ENCODE measurements at places on chromosomes 5 and 9.

DNA sequence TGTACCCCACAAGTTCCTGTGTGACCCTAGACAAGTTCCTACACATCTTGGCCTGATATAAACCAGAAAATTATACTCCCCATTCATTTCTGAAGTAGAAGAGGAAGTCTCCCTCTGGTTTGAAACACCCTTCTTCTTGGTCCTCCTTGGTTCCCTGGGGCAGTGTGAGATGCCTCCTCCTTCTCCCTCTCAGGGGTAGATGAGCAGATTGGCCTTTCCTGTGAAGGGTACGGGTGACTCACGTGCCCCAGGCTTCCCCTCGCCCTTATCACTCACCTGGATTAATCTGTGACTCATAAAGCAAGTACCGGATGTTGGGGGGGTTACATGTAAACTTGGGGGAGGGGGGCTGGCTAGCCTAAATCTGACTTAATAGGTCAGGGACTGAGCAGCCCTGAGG, 11.1 kb upstream of the AQP3 start:
- DNase-seq: no peak

GRCh38 chr9:112694706-112695555, 23.0 kb downstream of the INIP start:
- DNase-seq: no peak

- DNase-seq: no peak
Observed at GRCh38 chr5:14706615-14707021, 42.1 kb downstream of the OTULIN start.

DNA sequence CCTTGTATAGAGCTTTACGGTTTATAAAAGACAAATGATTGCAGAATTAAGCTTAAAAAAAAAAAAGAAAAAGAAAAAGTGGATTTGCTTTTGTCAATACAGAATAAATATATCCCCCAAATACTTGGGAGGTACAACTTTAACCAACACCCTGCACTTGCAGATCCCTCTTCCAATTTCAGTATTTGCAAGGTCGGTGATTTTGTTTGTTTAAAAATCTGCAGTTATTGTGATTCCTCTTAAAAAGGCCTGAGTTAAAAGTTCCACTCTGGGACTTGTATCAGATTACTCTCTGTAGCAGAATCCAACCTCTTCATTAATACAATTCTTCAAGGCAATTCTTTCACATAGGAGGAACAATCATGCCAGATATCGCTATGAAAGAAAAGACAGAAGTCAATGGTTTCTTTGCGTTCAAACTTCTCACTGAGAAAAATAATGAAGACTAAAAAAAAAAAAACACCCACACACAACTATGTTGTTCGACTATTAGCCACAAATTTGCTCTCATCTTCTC, 400.9 kb downstream of the EBF1 start:
- no peak for DNase-seq

- DNase-seq: no peak
Observed at GRCh38 chr9:104775976-104776375, 12.0 kb downstream of the NIPSNAP3B start.

DNA sequence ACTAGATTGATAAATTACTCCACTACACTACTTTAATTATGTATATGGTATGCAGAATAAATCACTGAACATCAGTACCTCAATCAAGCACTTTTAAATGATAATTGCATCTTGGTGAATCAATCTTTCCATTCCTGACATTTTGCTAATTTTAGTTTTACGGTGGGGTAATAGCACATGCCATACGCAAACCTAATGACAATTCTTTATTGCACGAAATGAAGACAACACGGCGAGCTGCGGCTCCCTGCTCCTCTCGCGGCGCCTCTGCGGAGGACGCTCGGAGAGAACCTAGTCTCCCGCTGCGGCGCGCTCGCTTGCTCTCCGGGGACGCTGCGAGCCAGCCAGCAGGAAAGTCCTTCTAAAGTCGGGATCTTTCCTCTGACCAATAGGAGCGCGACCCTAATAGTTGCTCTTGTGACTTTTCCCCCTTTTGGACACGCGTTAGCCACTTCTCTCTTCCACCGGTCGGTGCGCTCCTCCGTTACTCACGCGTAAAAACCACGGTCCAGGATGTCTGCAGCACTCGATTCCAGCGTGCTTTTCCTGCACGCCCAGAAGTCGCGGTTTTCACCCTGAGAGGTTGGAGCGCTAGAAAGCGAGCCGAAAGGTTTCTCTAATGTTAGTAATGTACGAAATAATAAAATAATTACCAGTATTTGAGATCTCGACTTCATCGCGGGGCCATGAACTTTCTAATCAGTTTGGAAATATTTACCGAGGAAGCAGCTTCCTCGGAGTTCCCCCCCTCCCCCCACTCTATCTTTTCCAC, 1.0 kb upstream of the MEF2C start:
- DNase-seq: no peak

DNA sequence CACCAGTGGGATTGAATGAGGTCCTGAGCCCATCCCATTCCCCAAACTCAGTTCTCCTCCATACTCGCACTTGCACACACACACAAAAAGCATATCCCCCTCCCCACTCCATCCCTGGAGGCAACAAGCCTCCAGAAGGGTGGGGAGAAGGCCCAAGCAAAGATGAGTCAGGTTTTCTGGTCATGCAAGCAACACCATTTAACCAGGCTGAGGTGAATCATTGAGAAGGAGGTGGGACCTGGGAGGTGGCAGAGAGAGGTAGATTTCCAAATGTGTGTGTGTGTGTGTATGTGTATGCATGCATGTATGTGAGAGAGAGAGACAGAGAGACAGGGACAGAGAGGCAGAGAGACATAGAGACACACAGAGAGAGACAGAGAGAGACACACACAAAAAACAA, 185.2 kb upstream of the TRIM32 start:
- DNase-seq: no peak

DNA sequence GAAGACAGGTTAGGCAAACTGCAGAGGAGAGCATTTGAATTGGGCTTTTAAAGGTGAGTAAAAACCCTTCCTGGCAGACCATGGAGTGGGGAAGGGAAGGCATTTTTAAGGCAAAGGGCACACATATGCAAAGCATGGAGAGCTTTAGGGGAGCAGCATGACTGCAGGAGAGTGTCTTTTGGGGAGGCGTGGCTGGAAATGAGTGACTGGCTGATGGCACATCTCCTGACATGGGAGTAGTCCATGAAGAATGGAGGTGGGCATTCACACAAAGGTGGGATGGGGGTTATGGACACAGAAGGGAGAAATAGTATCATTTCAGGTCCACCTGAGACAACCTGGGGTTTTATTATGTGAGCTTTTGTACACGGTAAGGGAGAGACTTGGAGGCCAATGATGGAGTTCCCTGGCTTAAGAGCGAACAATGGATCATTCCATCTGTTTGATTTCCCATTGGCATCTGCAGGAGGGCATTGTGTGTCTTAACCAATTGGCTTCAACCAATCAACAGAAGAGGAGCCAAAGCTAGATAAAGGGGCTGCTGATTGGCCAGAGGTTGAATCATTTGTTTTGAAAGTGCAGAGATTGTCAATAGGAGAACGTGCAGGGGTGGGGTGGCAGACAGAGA, 2.1 kb downstream of the NSG2 start:
- DNase-seq: no peak

DNA sequence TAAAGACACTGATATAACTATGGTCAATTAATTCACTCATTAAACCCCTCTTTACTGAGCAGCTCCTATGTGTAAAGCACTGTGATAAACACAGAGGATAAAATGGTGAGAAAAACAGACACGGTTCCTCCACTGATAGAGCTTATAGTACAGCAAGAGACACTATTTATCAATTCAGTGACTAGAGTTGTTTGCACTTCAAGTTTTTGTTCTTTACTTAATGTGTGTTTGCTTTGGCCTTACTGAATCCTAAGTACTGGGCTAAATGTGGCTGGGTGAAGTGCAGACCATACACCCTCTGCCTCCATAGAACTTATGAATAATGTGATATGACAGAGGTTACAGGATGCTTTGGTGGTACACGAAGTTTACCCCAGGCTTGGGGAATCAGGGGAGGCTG, 80.1 kb upstream of the ITGA1 start:
- no peak for DNase-seq

DNA sequence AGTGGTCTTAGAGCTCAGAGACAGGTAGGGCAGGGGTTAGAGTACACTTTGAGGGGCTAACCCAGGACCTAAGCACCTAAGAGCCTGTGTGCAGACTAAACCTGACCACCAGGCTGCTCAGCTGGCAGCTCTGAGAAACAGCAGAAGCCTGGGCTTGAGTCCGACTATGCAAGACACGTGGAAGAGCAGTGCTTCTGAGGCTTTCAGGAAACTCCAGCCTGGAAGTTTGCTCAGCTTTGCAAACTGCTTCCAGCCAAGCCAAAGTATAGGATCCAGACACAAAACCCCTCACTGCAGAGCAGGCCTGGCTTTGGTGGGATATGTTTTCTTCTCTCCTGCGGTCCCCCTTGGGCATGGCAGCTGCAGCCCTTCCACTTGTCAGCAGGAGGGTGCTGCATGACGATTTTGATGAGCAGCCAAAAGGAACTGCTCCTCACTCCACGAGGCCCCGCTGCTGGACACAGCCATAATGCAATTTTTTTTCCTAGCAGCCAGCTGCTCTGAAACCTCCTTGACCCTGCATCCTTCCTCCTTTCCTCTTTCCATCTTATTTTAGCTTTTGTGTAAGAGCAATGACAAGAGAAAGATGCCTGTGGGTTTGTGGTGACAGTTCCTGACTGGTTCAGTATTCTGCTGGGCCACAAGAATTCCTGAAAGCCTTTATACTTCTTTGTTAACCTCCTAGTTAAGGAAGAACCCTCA, 123.1 kb downstream of the LIFR start:
- DNase-seq: no peak

GRCh38 chr5:26681861-26682260, 356.5 kb downstream of the CDH9 start:
- no peak for DNase-seq

DNA sequence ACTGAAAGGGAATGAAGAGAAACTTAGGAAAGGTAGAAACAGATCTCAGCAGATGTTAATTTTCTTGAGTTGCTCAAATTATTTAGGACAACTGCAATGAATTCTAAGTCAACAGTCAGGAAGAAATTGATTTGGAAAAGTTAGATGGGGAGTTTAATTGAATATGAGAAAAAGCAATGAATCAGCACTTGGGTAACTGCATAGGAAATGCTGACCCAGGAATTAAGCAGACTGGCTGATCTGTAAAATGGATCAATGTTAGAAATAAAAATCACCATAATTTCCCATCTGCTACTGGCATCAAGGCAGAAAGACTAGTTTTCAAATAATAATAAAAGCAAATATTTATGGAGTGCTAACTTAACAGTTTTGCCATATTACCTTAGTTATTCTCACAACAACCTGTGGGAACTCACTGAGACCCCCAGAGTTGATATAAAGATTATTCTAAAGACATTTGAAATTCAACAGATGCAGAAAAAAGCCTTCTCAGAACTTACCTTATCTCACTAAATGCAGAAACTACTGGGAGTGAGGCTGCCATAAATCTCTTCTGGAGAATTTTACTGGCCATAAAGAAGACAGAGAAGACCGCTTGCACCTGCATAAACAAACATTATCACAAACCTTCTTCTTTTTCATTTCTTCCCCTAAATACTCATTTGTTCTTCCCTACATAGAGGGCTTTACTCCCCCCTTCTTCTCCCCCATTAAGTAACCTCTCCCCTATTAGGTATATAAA, 22.8 kb upstream of the SLC12A2 start:
- no peak for DNase-seq

DNA sequence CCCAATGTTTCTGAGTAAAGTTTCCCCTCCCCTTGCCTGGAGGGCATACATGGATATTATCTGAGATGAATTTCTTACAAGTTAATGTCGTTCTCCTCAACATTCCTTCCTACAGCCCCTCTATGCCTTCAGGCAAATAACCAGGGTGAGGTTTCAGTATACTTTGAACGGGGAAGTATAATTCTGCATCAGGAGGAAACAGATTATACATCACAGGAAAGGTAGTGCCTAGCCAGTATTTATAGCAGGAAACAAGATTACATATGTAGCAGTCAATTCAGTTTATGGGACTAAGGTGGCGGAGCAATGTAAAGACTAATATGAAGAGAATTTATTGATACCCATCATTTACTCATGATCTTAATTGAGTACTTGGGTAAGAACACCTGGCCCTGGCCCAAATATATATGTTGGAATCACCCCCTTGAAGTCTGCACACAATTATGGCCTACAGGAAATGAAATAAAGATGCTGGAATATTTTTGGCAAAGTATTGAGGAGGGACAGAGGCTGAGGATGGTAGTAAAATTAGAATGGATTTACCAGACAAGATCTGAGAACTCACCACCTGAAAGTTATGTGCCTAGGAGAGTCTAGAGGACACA, 661.1 kb downstream of the PTPRD start:
- no peak for DNase-seq

DNA sequence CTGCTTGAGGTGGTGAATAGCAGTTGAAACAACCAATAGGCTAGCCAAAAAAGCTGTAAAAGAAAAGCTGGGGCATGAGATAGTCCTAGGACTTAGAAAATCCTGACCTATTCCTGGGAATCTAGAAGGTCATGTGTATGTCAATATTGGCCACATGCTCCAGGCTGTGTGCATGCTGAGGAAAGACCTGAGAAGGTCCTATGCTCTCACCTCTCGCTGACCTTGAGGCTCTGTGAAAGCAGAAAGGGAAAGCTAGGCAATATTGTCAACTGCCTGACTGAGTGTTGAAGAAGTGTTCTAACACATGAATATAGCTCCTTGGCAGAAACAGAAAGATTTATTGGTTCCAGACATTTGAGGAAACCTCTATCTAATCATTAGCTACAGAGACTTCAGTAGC, 19.8 kb downstream of the TAS2R1 start:
- DNase-seq: no peak

DNA sequence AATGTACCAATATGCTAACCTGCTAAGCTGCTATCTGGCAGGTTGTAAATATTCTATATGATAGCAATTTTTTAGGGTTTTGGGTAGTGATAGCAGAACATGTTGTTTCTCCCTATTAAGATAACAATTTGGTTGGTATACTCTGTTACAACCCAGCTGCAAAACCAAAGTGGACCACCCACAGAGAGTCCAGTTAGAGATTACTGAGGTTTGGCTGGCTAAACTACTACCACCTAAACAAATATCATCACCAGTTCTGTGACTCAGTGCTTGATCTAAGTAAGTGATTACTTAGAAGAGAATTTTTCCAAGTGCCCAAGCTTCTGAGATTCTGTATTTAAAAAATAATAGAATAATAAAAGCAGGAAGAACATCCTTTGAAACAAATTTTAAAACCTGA, 72.3 kb downstream of the XRCC4 start:
- DNase-seq: no peak

- DNase-seq: no peak
Observed at GRCh38 chr5:155455791-155456514, 442.4 kb downstream of the KIF4B start.

- DNase-seq: no peak
Observed at GRCh38 chr9:99466104-99466503, 244.0 kb downstream of the SEC61B start.

GRCh38 chr9:93920131-93920800, 34.9 kb downstream of the BARX1 start:
- no peak for DNase-seq

DNA sequence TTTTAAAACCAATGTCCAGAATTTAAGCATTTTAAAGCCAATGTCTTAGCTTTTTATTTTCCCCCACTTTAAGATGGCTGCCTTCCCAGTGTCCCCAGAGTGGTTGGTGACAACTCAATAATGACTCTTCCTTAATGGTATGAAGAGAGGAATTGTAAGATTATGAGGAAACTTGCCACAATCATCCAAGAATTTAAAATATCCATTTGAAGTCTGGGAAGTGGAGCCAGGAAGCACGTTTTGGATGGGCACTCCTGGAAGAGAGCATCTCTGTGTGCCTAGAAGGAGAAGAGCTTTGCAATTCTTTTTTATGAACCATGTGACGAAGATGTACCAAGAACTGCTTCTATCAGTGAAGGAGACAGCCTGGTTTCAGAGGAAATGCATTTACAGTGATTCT, 11.3 kb upstream of the IGFBPL1 start:
- DNase-seq: no peak

GRCh38 chr5:146815411-146815810, 63.1 kb downstream of the PPP2R2B start:
- DNase-seq: no peak

Measured in GOT3 (cell line).